ENCODE measurements at places on chromosomes 7 and 10.

- no peak for DNase-seq
Measured at GRCh38 chr10:15254808-15255648, 86.5 kb upstream of the NMT2 start.

- no peak for DNase-seq
Measured at GRCh38 chr7:101294832-101295121, 26.8 kb downstream of the IFT22 start.

- no peak for DNase-seq
Measured at GRCh38 chr10:3807928-3808496, 23.0 kb upstream of the KLF6 start.

GRCh38 chr7:32026083-32026425 is 44.2 kb downstream of the PDE1C start:
- DNase-seq: no peak

DNA sequence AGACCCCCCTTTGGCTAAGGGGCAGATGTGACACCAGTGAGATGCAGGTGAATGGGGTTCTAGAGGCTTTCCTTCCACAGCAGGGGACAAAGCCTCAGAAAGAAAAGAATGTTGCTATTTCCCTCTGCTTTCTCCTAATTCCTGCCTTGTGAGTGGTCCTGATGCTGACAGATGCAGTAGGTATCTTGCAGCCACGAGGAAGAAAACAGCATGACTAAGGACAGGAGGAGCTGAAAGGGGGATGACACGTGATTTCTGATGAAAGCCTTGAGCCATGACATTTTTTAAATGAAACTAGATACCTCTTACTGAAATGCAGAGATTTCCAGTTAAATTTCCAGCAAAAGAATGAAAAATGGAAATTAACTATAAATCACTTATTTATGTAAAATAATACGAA is 92.4 kb downstream of the C1GALT1 start:
- no peak for DNase-seq

- DNase-seq: no peak
Measured at GRCh38 chr7:44052771-44053365, 8.4 kb downstream of the DBNL start.

DNA sequence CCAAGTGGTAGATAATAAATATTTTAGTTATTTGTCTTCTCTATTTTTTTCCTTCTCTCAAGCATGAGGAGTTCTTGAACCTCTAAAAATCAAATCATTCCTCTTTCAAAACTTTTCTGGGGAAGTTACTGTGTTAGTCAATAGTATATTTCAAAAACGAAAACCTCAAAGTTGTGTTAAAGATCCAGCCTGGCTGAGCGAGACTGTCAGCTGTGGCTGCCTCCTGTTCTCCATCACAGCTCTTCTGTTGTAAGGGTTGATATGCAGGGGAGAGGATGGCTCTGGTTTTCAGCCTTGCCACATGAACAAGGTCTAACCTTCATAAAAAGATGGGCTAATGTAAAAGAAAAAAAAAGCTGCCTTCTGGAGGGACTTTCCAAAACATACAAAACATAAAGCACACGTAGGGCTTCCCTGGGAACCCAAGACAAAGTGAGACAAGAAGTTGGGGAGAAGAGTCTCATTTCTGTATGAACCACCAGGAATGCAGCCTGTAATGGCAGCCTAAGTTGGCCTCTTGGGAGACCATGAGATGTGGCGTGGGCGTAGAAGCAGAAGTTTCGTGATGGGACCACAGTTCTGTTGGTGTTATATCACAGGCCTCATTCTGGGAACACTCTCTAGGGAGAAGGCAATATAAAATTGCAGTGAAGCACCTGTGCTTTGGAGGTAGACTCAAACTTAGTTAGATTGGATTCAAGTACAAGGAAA is 77.9 kb upstream of the FHIP2A start:
- DNase-seq: no peak

GRCh38 chr10:22389856-22390589 is 44.7 kb downstream of the SPAG6 start:
- DNase-seq: no peak

DNA sequence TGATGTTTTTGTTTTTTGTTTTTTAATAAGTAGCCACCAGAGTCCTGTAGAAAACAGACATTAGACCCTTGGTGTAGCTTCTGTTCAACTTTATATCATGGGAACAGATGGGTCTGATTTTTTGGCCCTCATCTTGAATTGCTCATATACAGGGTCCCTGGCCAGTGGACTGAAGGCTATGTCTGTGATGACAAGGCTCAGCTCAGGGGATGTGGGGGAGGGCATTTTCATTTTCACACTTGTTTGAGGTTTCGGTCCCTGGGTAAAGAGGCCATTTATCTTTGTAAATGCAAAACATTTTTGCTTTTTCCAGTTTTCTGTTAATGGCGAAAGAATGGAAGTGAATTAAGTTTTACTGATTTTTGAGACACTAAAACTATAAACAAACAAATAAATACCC is 257.6 kb upstream of the PHYHIPL start:
- DNase-seq: no peak

GRCh38 chr7:22607180-22607579 is 107.2 kb upstream of the STEAP1B start:
- DNase-seq: no peak

GRCh38 chr10:77548671-77549070 is 88.9 kb downstream of the KCNMA1 start:
- DNase-seq: no peak

GRCh38 chr10:91977491-91977890 is 53.9 kb downstream of the BTAF1 start:
- DNase-seq: no peak

DNA sequence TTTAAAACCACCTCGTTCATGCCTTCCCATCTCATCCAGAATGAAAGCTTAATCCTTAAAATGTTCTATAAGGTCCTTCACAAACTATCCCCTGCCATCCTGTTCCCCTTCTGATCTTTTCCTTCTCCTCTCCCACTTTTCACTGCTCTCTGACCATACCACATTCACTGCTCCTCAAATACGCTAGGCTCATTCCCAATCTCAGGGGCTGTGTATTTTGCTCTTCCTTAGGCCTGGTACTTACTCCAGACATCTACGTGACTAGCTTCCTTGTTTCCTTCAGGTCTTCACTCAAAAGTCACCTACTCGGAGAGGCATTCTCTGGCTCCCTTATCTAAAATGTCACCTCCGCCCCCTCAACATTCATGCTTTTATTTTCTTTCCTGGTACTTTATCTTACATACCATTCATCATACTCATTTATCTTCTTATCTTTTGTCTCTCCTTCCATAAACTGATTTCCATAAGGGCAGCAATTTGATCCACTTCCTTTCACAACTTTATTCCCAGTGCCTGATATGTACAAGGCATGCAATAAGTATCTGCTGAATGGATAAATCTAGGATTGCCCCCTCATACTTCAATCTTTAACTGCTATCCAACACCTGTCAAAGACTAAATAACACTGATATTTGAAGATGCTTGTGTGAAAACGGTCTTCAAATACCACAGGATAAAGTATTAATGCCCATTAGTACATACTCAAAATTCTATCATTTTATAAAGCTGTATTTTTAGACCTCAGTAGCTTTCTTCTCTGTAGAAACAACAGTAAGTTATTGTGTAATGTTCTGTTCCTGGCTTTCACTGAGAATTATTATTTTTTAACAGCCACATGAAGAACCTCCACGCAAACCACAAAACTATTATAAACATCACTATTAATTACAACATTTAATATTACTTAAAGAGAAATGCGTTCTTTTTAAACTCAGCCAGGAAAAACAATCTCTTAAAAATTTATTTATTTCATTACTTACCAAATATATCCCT is 27.0 kb downstream of the JMJD1C start:
- DNase-seq: no peak

DNA sequence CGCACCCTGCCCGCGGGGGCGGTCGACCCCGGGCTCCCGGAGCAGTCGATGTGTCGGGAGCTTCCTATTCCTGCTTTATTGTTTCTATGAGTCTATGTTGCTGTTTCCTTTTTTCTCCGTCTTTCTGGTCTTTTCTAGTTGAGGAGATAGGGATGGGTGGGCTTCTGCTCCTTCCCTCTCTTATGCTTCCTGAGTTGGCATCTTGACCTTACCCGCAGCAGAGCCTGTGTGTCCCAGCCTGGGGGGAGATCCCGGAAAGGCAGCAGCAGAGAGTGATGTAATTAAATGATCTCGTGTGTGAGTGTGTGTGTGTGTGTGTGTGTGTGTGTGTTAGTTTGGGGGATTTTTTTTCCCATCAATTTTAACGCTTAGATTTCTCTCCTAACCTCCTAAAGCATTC is 486 bp upstream of the SORCS1 start:
- DNase-seq: no peak

DNA sequence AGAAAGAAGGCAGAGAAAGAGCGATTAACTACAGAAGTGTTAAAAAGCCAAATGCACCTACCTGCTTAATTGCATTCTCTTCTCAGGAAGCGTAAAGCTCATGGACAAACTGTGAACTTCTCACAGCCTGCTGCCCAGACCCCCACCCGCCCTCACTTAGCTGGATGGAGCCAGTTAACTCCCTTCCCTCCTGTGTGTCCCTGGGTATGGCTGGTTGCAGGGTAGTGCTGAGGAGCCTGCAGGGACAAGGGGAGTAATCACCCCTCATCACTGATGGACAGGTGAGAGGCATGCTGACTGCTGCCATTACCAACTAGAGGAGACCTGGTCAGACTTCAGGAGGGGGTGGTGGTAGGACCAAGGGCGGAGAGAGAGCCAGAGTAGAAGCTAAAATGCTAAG is 37.5 kb downstream of the ENO4 start:
- no peak for DNase-seq

- no peak for DNase-seq
Measured at GRCh38 chr7:116162254-116162653, 48.1 kb upstream of the TES start.

GRCh38 chr7:76302347-76303201 is at the start of gene HSPB1:
HSPB1 (plus strand) TSS chr7:76302673; CDS start chr7:76302713, 40 bp downstream.
- peak; percentile 81 for DNase-seq

GRCh38 chr10:85607043-85607695 is 759.4 kb downstream of the GRID1 start:
- no peak for DNase-seq

DNA sequence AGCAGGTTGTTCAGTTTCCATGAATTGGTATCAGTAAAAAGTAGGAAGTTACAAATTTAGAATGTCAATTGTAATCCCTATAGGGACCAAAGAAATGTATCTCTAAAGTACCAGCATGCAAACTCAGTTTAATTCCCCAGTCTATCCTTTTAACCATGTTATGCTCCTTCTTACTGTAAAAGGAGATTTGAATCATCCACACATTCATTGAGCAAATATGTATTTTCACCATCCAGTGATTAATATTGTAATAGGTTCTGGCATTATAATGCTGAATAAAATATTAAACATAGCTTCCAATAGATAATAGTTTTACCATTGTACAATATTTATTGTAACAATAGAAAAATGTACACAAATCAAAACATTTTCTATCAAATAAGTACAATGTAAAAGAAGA is 228.2 kb upstream of the SEMA3A start:
- no peak for DNase-seq

GRCh38 chr7:155961241-155962190 is 149.3 kb upstream of the SHH start:
- no peak for DNase-seq

DNA sequence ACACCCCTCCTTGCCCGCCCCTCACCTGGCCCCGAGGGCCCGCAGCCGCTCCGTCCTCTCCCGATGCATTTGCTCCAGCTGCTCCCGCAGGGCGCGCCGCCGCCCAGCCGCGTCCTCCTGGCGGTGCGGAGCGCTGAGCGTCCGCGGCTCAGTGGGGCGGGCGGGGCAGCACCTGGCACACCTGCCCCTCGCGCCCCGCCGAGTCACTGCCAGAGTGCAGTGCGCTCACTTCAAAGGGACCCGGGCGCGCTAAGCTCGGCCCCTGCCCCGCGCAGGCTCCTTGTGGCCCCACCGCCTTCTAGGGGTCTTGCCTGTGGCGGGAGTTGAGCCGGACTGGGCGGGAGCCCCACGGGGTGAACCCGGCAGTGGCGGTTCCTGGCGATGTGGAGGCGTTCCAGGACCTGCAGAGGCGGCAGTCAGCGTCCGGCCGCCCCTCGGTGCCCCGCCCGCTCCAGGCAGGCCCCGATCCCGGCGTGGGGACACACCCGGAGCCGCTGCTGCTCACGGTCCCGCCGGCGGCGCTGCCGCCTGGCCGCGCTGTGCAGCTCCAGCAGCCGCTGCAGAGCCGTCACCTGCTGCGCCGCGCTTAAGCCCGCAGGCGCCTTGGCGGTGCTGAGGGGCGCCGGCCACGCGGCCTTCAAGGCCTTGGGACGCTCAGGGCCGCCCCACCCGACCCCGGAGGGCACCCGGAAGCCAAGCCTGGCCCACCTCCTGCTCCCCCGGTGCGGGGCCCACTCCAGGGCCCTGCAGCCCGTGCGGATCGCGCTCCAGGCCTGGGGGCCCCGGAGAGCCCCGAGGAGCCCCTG is 6.7 kb downstream of the ATP6V1F start:
- DNase-seq: peak; percentile 12

GRCh38 chr7:82347808-82348207 is 95.8 kb downstream of the CACNA2D1 start:
- DNase-seq: no peak

- DNase-seq: no peak
Measured at GRCh38 chr10:106440767-106441166, 723.7 kb downstream of the SORCS1 start.

GRCh38 chr7:92925876-92926696 is 89.7 kb upstream of the CDK6 start:
- no peak for DNase-seq

GRCh38 chr10:93225938-93226337 is 152.2 kb downstream of the CYP26A1 start:
- no peak for DNase-seq

GRCh38 chr10:96651998-96652431 is 65.2 kb upstream of the TM9SF3 start:
- peak; percentile 44 for DNase-seq

GRCh38 chr10:104657457-104657856 is 16.4 kb downstream of the SORCS3 start:
- DNase-seq: no peak

DNA sequence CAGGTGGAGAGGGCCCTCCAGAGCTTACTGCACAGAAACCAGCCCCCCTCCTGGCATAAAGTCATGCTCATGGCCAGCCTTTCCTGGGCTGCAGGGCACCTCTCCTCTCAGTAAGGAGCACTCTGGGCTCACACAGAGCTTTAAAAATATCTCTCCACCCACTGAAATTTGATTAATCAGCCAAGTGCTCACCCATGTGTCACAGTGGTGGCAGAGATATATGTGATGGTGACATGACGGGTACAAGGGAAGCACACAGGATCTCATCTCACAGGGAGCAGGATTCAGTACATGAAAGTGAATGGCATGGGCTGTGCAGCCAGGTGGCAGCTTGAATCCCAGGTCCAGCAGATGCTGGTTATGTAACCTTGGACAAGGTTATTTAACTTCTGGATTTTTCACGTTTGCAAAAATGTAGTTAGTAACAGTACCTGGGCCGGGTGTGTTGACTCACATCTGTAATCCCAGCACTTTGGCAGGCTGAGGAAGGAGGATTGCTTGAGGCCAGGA is 144.8 kb downstream of the CALN1 start:
- no peak for DNase-seq

- DNase-seq: no peak
Measured at GRCh38 chr10:78543031-78543748, 509.5 kb downstream of the RPS24 start.

Measured in CD4-positive, alpha-beta T cell treated with Interleukin-4 for 4 hours (primary cell).